ENCODE measurements at places on chromosomes 2 and 18.
A peak's percentile ranks its signal among the peaks of the same experiment; 100 is the strongest.

DNA sequence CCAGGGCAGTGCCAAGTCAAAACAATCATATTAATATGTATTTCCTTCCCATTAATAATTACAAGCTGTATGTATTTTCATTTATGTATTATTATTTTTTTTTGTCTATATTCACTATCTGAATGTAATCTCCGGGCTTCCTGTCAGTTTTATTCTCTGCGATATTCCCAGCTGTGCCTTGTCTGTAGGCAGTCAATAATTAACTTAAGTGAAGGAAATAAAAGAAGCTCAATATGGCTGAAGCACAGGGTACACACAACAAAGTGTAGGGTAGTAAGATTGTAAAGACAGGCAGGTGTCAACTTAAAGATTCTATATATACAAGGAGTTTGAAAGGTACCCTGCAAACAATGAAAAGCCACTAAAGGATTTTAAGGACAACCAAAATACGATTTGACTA is 122.9 kb downstream of the ROCK1 start:
- DNase-seq, result no peak

DNA sequence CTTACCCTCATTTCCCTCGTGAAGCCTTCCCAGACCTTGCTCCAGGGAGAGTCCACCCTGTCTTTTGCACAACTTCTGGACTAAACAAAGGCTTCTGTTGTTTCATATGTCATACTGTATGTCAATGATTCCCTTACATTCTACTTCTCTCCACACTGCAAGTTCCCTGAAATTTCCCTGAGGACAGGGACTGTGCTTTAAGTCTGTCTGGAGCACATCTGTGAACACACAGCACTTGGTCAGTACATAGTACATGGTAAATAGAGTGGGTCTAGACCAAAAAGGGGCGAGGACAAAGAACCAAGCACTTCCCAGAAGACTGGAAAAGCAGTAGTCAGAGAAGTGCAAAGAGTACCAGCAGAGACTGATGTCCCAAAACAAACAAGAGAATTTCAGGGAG is 23.7 kb upstream of the IMPA2 start:
- DNase-seq, result no peak

DNA sequence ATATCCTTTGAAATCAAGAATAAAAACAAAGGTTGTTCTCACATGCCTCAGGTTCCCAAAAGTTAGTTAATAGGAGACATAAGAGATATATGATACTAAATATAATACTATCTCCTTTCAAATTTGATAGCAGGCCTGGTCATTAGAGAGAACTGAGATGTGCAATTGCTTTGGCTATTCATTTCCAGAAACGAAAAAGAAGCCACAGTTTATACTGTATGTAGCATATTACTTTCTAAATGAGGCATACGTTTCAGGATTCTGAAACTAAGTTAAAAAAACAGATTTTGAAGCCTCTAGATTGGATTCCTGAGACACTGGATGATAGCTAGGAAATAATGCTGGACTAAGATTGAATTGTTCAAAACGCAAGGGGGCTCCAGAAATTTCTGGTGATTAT is 7.1 kb downstream of the PPP1R1C start:
- no peak for DNase-seq

DNA sequence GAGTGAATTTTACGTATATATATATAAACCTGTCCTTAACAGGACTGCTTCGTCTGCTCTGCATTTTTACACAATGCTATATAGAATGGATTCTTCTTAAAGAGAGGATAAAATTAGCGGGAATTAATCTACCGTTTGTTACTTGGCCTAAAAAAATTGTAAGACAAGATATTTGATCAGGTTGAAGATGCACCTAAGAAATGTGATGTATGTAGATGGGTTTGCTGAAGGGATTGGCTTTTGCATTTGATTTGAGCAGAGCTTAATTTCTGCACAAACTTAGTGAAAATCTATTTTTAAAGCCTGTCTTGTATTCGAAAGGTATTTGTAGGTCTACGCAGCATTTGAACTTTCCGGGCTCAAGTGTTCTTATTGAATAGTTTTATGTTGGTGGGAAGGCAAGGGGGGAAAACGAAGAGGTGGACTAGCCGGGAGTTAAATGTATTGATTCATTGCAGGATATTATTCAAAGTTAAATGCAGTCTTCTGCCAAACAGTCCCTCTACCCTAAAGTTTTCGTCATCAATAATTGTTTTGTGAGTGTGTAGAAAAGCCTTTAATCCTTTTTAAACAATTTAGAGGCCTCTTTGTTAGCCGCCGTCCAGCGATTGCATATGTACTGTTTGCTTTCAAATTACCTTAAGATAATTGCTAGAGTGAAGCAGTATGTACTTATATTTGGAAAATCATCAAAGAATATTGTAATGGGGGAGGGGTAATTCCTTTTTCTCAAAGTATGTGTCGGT is 1.2 kb downstream of the PPP1CB start:
- DNase-seq, result no peak

DNA sequence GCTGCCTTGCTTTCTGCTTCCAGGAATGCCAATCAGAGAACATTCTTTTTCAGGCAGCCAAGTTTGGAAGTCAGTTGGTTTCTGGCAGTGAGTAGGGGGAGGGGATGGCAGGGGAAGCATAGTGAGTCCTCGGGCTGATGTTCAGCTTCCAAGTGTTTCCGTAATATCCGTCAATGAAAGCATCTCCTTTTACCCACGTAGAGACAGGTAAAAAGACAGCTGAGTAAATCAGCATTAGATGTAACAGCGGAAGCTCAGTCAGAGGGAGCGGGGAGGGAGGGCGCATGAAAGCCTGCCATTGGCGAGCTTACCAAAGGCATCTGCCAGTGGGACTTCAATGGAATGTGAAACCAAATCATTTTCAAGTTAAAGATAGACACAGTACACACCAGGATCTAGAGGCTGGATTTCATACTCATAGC is 117.1 kb upstream of the DTNA start:
- DNase-seq, result no peak

GRCh38 chr18:48765053-48765452 is 185.7 kb downstream of the SMAD7 start:
- DNase-seq, result no peak

GRCh38 chr2:86466306-86466705 is 25.1 kb downstream of the KDM3A start:
- no peak for DNase-seq

GRCh38 chr2:222430681-222431080 is 6.3 kb downstream of the SGPP2 start:
- no peak for DNase-seq

GRCh38 chr2:196925051-196925767 is 1.3 kb downstream of the PGAP1 start:
- DNase-seq, result no peak

DNA sequence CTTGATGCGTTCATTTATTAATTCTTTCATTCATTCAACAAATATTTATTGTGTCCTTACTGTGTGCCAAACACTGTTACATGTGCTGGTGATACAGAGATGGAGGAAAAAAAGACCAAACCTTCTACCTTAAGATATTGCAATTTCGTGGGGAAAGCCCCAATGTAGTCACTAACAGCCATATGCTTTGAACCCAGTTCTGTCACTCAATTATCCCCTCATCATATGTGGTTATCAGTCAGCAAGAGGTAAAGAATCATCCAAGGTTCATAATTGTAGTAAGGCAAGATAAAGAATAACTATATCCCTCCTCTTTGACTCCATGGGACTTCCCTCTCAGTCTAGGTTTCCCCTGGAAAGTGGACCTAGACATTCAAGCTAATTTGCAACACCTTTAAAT is 1185.6 kb upstream of the CELF4 start:
- no peak for DNase-seq

GRCh38 chr2:33275689-33276444 is 200.6 kb upstream of the RASGRP3 start:
- peak; percentile 10 for DNase-seq

DNA sequence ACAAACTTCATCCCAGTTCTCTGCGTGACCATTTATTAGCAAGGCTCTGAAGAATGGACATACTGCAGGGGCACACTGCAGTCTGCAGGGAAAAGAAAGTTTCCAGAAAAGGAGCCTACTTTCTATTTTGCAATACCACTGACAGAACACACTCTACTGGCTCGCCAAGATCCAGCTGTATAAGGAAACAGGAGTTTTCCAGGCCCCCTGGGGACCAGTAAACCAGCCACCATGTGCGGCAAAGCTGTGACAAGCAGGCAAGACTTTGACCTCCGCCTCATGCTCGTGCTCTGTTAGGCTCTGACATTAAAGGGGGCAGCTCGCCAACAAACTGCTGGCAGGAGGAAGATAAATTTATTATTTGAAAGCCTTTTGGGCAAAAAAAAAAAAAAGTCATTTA is 67.3 kb downstream of the CCBE1 start:
- no peak for DNase-seq

- DNase-seq, result no peak
Measured at GRCh38 chr2:177721818-177722567, 329.4 kb downstream of the AGPS start.

DNA sequence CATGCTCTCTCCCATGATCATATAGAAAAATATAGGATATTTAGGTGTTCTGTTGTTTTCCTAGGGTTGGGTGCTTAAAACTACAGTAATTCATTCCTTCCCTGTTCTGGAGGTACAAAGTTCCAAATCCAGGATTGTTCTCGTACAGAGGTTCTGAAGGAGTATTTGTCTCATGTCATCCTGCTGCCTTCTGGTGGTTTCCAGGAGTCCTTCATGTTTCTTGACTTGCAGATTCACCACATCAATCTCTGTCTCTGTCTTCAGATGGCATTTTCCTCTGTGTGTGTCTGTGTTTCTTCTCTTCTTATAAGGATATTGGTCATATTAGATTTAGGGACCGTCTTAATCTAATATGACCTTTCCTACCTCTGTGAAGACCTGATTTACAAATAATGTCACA is 397.9 kb downstream of the NYAP2 start:
- no peak for DNase-seq

GRCh38 chr18:12770469-12771219 is 67.8 kb downstream of the PSMG2 start:
- no peak for DNase-seq

GRCh38 chr2:241036964-241037421 is 38.6 kb downstream of the SNED1 start:
- DNase-seq, result no peak

- DNase-seq, result no peak
Measured at GRCh38 chr2:240598311-240598911, 11.9 kb downstream of the CAPN10 start.

DNA sequence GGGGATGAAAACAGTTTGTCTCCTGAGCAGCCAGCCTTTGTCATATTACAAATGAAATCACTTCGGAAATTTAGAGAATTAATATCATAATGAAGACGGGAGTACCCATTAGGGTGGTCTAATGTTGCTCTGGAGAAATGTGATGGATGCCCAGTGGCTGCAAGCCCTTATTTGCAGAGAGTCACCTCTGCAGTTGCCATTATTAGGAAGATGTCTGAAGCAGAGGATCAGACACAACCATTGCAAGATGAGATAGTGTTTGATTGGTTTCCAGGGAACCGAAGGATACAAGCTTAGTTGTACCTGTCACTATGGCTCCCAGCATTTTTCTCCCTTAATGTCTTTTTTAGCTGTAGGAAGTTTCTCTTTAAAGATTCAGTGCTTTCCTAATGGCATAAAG is 272.4 kb downstream of the FIGN start:
- no peak for DNase-seq

GRCh38 chr2:138182937-138183312 is 218.7 kb downstream of the HNMT start:
- no peak for DNase-seq

DNA sequence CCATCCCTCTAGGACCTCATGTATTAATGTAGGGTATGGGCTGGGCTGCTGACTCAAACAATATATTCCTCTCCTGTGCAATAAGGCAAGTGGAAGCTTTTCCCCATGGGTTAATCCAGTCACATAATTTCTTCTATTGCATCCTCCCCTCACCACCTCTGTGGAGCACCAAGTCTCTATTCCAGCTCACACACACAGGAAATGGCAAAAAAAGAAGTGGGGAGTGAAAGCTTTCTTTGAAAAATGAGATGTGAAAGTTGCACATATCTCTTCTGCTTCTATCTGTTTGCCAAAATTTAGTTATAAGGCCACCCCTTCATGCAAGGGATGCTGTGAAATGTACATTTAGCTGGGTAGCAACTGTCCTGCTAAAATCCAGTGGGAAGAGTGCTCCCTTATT is 121.3 kb downstream of the CDC42EP3 start:
- DNase-seq, result no peak

DNA sequence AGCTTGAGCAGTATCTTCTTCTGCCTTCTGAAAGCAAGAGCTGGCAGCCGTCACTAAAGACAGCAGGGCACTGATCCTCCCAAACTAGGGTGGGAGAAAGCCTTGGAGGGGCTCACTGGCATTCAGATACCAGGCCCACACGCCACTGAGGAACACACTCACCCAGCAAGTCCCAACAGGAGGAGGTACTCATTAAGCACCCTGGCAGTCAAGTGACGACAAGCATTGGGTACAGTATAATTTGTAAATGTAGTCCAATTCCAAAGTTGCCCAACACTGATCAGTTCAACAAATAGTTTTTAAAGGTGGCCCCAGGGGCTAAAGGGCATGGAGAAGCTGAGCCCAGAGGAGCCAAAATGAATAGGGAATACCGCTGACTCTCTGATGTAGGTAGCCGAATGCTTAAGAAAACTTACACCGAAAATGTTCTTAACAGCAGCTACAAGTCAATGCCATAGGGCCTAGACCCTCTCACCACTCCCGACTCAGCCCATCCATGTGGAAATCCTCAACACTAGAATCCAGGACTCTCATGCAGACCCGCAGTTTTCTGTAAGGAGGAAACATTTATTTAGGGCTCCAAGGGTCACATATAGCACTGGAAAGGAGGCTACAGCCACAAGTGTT is 9.9 kb downstream of the LIMS2 start:
- no peak for DNase-seq

DNA sequence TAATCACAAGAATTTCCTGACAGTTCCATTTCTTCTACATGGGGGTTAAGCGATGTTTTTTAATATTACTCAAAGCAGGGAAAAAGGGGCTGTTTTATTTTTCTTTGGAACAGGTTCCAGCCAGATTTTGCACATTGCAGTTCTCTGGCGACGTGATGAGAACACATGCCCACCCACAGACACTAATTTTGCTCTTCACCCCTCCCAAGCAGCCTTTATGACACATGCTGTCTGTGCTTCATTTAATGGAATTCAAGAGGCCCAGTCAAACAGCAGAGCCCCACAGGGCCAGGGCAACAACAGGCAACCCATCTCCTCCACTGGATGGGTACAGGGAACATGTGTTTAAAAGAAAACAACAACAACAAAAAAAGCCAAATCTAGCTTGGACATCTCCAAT is 70.8 kb downstream of the SPRED2 start:
- DNase-seq, result no peak

- no peak for DNase-seq
Measured at GRCh38 chr2:1671916-1672315, 72.4 kb downstream of the PXDN start.

- peak; percentile 34 for DNase-seq
Measured at GRCh38 chr2:65366595-65367125, 65.7 kb downstream of the SPRED2 start.

Measured in stimulated activated naive CD8-positive, alpha-beta T cell treated with anti-CD3 and anti-CD28 coated beads, Interleukin-15, Interleukin-2, amounts not matched to agents 100 U/mL and 50 U/mL, for 24 hours (primary cell).